ENCODE measurements at places on chromosomes 4 and X.
A peak's percentile ranks its signal among the peaks of the same experiment; 100 is the strongest.

GRCh38 chr4:504076-504475, 5.1 kb downstream of the PIGG start:
- DNase-seq: no peak

DNA sequence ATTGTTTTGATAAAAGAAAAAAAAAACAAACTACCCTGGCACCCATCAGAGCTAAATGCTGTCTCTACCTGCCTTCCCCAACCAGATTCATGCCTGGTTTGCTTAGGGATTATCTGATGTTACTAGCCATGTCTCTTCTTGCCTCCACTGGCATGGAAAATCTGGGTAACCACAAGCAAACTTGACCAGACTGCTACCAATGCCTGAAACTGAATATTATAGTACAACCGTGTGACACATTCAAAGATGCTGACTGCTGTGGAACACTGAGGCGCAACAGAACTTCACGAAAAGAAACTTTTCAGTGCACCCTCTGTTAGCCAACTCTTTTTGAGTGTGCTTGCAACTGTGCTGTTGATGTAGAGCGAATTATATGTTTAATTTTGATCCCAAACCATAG, 228.1 kb downstream of the CBR4 start:
- no peak for DNase-seq

DNA sequence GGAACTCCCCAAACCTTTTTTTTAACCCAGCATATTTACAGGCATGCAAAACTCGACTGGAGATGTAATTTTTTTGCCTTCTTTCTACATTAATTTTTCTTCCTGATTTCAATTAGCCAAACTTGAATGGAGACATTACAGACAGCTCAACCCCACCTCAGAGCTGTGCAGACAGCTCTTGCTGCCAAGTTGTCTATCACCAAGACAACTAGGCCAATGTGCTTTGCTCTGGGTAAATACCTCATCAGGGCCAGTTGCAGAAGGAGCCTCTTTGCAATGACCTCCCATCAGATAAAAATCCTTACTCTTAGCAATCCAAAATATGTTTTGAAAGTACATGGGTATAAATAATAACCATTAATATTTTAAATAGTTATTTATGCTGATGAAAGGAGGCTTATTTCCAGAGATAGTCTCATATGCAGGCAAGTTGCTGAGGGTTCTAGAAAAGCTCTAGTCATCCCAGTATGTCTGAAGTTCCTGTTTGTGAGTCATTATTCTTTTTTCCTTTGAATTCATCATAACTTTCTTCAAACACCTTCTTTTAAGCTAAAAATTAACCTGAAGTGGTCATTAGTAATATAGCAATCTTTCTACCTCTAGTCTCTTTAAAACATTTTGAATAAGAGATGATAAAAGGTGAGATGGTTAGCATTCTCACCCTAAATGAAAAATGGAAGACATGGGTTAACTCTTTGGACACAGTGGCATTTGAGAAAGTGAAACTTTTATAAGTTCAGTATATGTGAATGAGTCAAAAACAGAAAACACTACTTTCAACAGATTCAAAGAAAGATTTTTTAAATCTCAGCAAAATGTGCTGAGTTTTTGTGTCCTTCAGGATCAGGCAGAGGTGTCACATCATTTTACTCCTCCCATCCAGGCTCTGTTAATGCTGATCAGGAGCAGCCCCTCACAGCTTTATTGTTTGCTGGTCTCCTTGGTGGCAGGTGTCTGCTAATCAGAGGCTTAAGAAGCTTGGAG, 475.5 kb upstream of the FGF16 start:
- no peak for DNase-seq

- DNase-seq: no peak
Measured at GRCh38 chrX:81377329-81377728, 175.4 kb downstream of the SH3BGRL start.

- DNase-seq: no peak
Measured at GRCh38 chr4:148442832-148443511, 758 bp upstream of the NR3C2 start.

DNA sequence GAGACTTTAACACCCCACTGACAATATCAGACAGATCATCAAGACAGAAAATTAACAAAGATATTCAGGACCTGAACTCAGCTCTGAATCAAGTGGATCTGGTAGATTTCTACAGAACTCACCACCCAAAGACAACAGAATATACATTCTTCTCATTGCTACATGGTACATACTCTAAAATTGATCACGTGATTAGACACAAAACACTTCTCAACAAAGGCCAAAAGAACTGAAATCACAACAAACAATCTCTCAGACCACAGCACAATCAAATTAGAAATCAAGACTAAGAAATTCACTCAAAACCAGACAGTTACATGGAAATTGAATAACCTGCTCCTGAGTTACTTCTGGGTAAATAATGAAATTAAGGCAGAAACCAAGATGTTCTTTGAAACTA, 49.6 kb downstream of the DACH2 start:
- no peak for DNase-seq

GRCh38 chr4:148563684-148564083, 121.5 kb upstream of the NR3C2 start:
- DNase-seq: no peak

DNA sequence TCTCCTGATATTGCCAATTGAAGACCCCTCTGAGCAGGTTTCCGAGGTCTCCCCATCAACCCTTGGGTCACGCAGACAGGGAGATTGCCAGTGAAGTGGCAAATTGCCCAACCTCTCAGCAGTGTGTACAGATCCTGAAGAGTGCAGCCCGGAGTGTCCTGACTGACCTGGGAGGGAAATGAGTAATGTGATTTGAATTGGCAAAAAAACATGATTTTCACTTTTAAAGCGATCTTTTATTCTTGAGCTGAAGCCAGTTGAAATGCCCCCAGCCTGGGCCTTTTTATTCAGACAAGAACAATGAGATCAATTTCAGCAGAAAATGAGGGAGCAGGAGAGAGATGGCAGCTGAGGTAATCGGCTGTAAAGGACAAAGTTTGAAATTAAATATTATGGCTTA, 401.8 kb downstream of the RAPGEF2 start:
- DNase-seq: no peak

GRCh38 chrX:53716328-53717088, 30.0 kb upstream of the HUWE1 start:
- DNase-seq: peak; percentile 16

DNA sequence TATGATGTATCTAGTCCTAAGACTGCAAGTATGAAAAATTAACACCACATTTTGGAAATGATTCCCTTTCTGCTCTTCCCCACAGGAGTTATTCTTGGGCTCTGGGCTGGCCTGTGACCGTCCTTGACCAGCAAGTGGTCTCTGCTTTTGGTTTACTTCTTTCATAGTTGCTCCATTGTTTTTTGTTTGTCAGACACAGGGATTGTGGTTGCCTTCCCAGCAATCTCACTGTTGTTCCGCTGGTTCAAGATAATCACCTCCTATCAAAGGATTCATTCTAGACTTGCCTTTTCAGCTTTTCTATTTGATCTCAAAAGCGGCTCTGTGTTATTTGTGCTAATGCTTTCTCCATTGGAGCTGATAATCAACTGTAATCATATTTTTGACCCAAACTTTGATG, 218.8 kb downstream of the MGST2 start:
- DNase-seq: no peak

- DNase-seq: no peak
Measured at GRCh38 chr4:78186597-78187543, 129.7 kb downstream of the FRAS1 start.

- DNase-seq: no peak
Measured at GRCh38 chr4:13912966-13913365, 285.4 kb upstream of the BOD1L1 start.

GRCh38 chr4:149409146-149409545, 406.5 kb downstream of the IQCM start:
- no peak for DNase-seq

DNA sequence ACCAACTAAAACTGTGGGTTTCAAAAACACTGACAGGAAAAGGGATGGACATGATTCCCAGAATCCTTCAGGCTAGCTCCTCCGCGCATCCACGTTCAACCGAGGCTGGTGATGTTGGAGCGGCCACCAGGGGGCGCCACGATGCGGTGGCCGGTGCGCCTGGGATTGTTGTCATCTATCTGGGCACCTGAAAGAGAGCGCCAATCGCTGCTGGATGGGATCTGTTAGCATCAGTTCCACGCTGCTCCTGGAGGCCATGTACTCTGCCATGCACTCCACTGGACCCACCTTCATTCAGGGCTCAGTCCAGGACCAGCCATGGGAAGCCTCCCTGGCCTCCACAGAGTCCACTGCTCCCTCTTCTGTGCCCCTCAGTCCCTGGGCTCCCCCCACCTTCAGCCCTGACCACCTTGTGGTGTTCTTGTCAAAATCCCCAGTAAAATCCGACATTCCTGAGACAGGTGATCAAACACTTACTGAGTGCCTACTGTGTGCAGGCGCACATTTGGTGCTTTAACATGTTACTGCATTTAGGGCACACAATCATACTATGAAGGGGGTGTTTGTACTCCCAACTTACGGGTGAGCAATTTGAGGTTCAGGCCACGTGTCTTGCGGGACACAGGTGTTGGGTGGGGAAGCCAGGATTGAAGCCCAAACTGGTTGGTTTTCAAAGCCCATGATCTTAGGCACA, 71.1 kb downstream of the CRMP1 start:
- DNase-seq: peak; percentile 7

DNA sequence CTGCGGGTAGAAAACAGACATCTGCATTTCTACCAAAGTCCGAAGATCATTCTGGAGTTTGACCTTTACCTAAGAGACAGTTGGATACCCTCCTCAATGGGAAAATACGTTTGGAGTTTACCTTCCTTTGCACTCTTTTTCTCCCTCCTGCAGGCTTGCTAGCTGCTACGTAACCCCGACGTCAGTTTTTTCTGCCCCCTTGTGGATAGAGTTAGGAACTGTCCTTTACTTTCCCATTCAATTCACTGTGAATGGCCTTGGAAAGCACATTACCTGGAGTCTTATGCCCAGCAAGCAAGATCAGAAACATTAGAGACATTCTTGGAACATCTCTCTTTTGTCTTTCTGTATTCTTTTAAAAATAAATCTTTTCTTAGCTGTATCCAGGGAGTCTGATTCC, 250.7 kb downstream of the NAP1L3 start:
- no peak for DNase-seq

DNA sequence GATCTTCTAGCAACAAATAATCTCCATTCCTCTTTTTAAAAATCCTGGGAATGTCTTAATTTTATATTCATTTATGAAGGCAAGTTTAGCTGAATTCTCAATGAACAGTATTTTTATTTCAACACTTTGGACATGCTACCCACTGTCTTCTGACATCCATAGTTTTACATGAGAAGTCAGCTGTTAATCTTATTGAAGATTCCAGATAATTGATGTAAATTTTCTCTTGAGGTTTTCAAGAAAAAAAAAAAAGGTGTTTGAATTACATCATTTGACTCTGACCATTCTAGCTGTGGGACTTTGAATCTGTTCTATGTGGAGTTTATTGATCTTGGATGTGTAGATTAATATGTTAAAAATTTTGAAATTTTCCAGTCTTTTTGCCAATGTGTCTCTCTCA, 28.0 kb downstream of the PDHA2 start:
- no peak for DNase-seq

DNA sequence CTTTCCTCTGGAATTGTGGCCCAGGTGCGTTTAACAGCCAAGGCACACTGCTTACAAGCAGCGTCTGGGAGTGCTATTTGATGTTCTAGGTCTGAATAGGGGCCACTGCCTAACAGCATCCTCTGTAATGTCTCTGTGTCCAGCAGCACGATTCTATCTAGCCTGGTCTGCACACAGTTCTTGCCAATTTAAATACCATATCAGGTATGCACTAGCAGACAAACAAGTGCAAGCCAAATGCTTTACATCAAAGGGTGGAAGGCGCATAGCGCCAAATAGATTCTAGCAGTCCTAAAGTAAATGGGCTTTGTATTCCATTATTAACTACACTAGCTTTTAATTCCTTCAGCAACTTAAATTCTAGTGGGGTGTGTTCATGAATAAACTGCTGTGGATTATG, 15.8 kb upstream of the UGDH start:
- DNase-seq: no peak

DNA sequence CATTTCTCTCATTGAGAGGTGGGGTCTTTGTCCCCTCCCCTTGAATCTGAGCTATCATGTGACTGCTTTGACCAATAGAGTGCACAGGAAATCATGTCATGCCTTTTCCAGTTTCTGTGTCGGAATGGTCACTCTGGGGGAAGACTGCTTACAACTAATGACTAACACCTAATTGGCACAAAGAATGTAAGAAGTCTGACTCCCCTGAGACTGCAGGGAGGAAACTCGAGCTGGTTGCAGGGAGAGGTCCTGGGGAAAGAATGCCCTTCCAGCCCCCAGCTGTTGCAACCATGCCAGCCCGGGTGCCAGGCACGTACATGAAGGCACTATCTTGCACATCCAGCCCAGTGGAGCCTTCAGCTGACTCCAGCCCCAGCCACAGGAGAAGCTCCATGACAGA, 254.2 kb downstream of the DHX15 start:
- no peak for DNase-seq

- no peak for DNase-seq
Measured at GRCh38 chrX:22165732-22166457, 106.8 kb upstream of the CBLL2 start.

GRCh38 chr4:137739391-137739790, 207.1 kb upstream of the PCDH18 start:
- no peak for DNase-seq

- no peak for DNase-seq
Measured at GRCh38 chrX:32170481-32170880, 1040.9 kb downstream of the DMD start.

DNA sequence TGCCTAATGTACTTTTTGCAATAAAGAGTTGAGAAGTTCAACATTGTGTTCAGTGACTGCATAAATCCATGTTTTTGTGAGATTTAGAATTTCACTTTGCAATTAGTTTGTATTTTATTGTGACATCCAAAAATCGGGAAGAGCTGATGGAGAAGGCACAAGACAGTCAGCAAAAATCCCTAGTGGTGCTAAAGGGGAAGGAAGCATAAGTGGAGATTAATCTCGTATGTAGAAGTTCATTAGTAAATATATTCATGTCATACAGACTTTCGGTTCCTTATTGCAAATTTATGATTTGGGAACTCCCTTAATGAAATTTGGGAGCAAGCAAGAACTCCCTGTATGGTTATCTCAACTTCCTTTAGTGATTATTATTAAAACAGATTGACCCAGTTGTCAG, 57.8 kb upstream of the SLC39A8 start:
- DNase-seq: no peak

DNA sequence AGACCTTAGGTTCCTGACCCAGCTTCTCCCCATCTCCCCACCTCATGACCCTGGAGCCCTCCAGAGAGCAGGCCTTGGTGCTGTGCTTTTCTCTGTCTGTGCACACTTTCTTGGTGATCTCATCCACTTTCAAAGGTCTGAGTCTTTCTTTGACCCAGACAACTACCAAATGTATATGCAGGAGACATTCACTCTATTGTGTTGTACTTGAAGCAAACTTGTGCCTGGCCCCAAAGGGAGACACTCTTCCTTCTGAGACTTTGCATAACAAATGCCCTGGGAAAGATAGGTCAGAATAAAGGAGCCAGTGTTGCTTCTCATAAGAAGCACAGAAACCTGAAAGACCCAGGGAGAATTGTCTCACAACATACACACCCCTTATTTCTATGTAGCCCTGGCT, 54.3 kb upstream of the TLR2 start:
- DNase-seq: no peak

GRCh38 chrX:154457491-154458115, 478 bp upstream of the PLXNA3 start:
- DNase-seq: peak; percentile 26
